Subcutaneous preadipocyte (primary cell): ENCODE measurements at places on chromosomes 11 and 22. TPM values are rescaled to one million over a fixed set of nuclear protein-coding genes. Genes with fewer than 3 reads are reported as not detected.

Gene SCGB1D2
- total RNA-seq = not detected in 2 replicates

Gene FOLR2
- total RNA-seq = not detected in 2 replicates

Gene ESAM
- under 0.01 and 0.39 TPM in 2 replicates for total RNA-seq

Gene UPB1
- total RNA-seq = not detected in 2 replicates

Gene ADORA2A
- 1.1 and 4.1 TPM in 2 replicates for total RNA-seq

Gene BTG4
- total RNA-seq = not detected in 2 replicates

Gene SHANK2
- total RNA-seq = 2.0 and 4.8 TPM in 2 replicates

Gene CTSF
- total RNA-seq = 5.3 and 15.4 TPM in 2 replicates

Gene OR51B5
- not detected in 2 replicates for total RNA-seq

Gene OR51E2
- not detected in 2 replicates for total RNA-seq

Gene BARX2
- total RNA-seq = not detected in 2 replicates

Gene CHST1
- 3.3 and 8.1 TPM in 2 replicates for total RNA-seq

Gene LRRC32
- total RNA-seq = 29.7 and 36.7 TPM in 2 replicates

Gene BEST1
- 4.1 and 4.8 TPM in 2 replicates for total RNA-seq

Gene INSC
- 6.2 and 12.7 TPM in 2 replicates for total RNA-seq

Gene NCF4
- not detected in 2 replicates for total RNA-seq

Gene OR2AG2
- total RNA-seq = under 0.01 and 0.20 TPM in 2 replicates

Gene SVIP
- 0.73 and 3.1 TPM in 2 replicates for total RNA-seq

Gene KRTAP5-11
- not detected in 2 replicates for total RNA-seq

Gene MLC1
- not detected in 2 replicates for total RNA-seq

Gene C11orf86
- total RNA-seq = not detected in 2 replicates

Gene WBP2NL
- 0.37 TPM in 1 of 2 replicates, not detected in the other for total RNA-seq

Gene PNPLA5
- not detected in 2 replicates for total RNA-seq

Gene PLAAT5
- under 0.01 and 0.73 TPM in 2 replicates for total RNA-seq

Gene TUB
- total RNA-seq = 4.5 and 7.7 TPM in 2 replicates

Gene ART1
- not detected in 2 replicates for total RNA-seq

Gene KIRREL3
- under 0.01 TPM in 2 replicates for total RNA-seq

Gene BIRC2
- 42.3 and 48.3 TPM in 2 replicates for total RNA-seq

Gene LARGE1
- 12.1 and 12.3 TPM in 2 replicates for total RNA-seq

Gene TBX1
- 7.2 TPM in 1 of 2 replicates, not detected in the other for total RNA-seq

Gene MUC5AC
- total RNA-seq = not detected in 2 replicates

Gene TOLLIP
- 23.1 and 25.8 TPM in 2 replicates for total RNA-seq

Gene POGLUT3
- total RNA-seq = 33.0 and 39.7 TPM in 2 replicates

Gene HBE1
- not detected in 2 replicates for total RNA-seq

Gene UBQLNL
- not detected in 2 replicates for total RNA-seq

Gene MMP1
- total RNA-seq = 4.4 and 681 TPM in 2 replicates

Gene SMTNL1
- not detected in 2 replicates for total RNA-seq

Gene MRGPRX4
- total RNA-seq = not detected in 2 replicates

Gene TRPM5
- not detected in 2 replicates for total RNA-seq

Gene TMEM41B
- 27.2 and 37.1 TPM in 2 replicates for total RNA-seq

Gene FXYD2
- total RNA-seq = 0.20 TPM in 1 of 2 replicates, not detected in the other

Gene SCGB1A1
- total RNA-seq = not detected in 2 replicates

Gene MISFA
- total RNA-seq = under 0.01 and 0.59 TPM in 2 replicates

Gene MMP27
- under 0.01 TPM in 1 of 2 replicates, not detected in the other for total RNA-seq

Gene SLC22A12
- total RNA-seq = not detected in 2 replicates

Gene VPREB1
- total RNA-seq = not detected in 2 replicates
